ENCODE measurements at places on chromosomes 3 and 15.

DNA sequence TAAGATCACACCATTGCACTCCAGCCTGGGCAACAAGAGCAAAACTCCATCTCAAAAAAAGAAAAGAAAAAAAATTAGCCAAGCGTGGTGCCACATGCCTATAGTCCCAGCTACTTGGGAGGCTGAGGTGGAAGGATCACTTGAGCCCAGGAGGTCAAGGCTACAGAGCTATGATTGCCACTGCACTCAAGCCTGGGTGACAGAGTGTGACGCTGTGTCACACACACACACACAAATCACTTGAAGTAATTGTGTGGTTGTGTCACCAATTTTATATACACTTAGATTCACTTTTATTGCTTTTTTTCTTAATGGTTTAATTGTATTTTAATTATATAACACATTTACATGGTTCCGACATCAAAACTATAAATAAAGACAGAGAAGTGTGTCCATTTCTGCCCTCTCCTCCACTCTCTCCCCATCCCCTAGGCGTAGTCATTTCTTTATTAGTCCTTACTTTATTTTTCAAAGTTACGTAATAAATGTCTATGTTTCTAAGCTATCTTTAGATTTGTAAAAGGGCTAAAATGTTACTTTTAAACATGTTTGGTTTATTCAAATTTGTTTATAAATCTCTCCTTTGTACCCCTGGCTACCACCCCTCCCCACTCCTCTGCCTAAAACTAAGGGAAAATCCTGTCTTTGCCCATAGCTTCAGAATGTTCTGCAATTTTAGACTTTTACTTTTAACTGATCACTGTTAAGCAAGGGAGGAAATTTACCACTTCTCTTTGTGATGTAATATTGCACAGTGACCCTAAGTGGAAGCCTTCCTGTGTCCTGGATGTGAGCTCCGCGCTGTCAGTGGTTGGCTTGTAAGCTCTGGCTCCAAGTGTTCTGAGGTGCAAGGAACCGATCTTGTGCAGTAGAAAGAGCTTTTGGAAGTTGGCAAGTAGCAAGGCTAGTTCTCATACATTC, 10.8 kb upstream of the VILL start:
- no peak for DNase-seq

GRCh38 chr3:52367891-52368880, 52.1 kb downstream of the DNAH1 start:
- DNase-seq: peak; percentile 87

GRCh38 chr3:136604961-136605360, 147.2 kb downstream of the STAG1 start:
- DNase-seq: no peak

GRCh38 chr3:96619475-96619874, 194.9 kb upstream of the EPHA6 start:
- DNase-seq: no peak

GRCh38 chr3:163838769-163839168, 1239.5 kb downstream of the SI start:
- DNase-seq: peak; percentile 4

DNA sequence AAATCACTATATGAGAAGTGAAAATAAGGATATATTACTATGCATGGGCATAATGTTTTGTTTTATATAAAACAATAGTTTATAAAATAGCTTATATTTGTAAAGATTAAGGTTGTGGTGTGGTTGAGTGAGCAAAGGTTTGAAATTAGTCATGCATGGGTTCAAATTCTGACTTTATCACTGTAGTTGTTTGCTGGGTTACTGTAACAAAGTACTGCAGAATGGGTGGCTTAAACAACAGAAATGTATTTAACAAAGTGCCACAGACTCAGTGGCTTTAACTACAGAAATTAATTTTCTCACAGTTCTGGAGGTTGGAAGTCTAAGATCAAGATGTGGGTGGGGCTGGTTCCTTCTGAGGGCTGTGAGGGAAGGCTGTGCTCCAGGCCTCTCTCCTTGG, 184.8 kb upstream of the THRB start:
- DNase-seq: no peak

DNA sequence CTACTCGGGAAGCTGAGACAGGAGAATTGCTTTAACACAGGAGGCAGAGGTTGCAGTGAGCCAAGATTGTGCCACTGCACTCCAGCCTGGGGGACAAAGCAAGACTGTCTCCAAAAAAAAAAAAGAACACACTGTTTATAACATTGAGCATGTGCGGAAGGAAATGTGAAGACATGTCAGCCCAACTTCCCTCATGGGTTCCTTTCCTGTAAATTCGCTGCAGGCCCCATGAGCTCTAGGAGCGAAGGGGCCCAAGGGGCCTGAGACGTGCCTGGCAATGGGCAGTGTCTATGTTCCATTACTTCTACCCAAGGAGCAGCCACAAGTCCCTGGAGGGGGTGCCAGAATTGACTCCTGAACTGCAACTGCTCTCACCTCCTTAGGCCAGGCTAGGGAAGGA, 3.2 kb downstream of the PFKFB4 start:
- DNase-seq: no peak

DNA sequence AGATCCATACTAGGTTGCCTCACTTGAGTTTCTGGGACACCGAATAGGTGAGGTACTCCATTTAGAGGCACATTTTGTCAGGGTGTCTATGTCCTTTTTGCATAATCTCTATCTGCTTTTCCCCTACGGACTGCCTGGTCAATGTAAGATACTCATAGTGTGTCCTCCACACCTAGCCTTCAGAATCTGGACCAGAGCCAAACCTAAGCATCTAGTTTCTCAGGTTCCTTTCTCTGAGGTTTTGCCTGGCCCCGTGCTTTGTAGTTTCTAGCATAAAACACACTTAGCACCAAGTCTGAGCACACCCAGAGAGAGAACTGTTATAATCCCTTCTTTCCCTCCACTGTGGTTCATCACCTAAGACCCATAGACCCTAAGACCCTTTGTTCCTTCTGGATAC, 105.9 kb upstream of the MLF1 start:
- DNase-seq: no peak

- DNase-seq: peak; percentile 97
Measured at GRCh38 chr3:197002701-197003454, 26.7 kb downstream of the MELTF start.

GRCh38 chr15:96285305-96285704, 45.2 kb upstream of the NR2F2 start:
- no peak for DNase-seq

GRCh38 chr3:47057212-47057671, 77.8 kb downstream of the NBEAL2 start:
- no peak for DNase-seq

GRCh38 chr3:49725906-49726681, 2.3 kb upstream of the GMPPB start:
- DNase-seq: peak; percentile 27

GRCh38 chr15:29470311-29470710, 200.7 kb upstream of the NSMCE3 start:
- DNase-seq: peak; percentile 35

- no peak for DNase-seq
Measured at GRCh38 chr3:17423786-17424536, 318.5 kb downstream of the TBC1D5 start.

DNA sequence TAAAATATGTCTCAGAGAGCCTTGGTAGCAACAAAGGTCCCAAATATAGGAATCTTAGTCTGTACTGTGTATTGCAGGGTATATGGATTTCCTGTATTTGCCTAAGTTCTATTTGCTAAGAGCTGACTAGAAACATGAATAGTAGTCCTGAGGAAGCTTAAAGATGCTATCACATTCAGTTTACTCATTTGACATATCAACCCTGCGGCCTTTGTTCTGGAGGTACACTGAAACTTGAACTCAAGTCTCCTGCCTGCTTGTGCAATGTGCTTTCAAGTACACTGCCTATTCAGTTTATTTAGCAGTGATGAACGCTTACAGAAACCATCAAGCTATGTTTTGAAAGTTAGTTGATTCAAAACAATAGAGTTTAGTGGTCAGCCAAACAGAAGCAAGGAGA, 21.1 kb downstream of the IL1RAP start:
- DNase-seq: no peak

DNA sequence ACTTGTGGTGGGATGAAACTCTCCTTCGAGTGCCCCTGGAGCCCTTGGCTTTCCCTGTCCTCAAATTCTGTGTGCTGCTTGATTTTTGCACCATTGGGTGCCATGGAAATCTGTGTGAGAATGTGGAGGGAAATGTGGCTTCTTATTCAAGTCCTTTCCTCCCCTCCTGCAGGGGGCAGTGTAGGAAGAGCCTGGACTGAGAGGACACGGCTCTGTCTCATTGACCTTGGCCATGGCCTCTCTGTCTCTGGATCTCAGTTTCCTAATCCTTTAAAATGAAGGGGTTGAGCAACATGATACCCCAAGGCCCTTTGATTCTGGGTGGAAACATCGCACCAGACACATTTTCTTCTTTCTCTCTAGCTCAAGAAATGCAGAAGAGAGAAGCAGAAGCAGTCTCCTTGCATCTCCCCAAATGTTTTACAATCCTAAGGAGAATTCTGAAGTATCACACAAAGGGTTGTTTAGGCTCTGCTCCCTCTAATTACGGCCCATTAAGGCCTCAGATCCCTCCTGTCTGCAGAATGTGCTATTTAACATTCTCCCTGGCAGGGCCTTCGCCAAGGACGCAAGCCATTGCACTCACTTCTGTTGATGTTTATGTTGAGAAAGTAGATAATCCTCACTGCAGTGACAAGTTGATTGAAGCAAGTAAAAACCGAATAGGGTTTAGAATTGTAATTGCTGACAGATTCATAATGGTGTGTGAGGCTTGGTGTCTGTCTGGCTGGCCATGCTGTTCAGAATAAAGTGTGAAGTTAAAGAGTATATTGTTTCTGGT, 169.1 kb downstream of the TPRG1 start:
- DNase-seq: peak; percentile 5

GRCh38 chr3:115100806-115101205, 46.3 kb downstream of the ZBTB20 start:
- DNase-seq: no peak

DNA sequence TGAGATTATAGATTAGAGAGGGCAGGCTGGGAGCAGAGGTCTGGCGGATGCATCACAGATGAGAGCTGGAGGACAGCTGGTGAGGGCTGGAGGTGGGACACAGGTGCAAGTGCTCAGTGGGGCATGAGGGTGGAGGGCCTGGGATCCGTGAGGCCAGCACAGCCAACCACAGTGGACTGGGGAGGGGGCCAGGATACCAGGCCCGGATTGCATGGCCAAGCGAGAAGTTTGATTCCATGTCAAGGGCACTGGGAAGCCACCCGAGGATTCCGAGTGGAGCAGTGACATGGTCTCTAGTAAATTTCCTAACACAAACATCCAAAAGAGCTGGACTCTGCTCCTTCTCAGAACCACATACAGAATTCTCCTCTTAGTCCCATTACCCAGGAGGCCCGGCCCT, 44.0 kb upstream of the SLC41A3 start:
- no peak for DNase-seq

DNA sequence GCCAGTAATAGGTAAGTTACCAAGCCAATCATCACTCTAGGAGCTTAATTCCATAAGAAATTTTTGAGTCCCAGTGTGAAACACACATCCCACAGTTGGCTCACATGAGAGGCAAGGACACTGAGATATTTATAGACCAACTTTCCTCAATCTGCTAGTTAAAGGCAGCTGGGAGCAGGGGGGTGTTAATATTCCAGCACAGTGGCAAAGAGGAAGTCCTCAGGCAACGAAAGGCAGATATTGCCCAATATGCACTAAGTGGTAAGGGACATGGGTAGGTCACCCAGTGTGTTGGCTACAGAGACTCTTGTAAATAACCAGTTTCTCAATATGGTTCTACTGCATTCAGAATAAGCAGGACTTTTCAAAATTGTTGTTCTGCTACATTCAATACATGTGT, 61.0 kb downstream of the TOP2B start:
- no peak for DNase-seq

GRCh38 chr3:46852334-46852720, 10.9 kb downstream of the MYL3 start:
- no peak for DNase-seq

DNA sequence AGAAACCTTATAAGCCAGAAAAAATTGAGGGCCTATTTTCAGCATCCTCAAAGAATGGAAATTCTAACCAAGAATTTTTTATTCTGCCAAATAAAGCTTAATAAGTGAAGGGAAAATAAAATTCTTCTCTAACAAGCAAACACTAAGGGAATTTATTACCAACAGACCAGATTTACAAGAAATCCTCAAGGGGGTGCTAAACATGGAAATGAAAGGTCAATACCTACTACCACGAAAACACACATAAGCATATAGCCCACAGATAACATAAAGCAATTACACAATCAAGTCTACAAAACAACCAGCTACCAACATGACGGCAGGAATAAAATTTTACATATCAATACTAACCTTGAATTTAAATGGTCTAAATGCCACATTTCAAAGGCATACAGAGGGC, 883.5 kb downstream of the SI start:
- DNase-seq: no peak

DNA sequence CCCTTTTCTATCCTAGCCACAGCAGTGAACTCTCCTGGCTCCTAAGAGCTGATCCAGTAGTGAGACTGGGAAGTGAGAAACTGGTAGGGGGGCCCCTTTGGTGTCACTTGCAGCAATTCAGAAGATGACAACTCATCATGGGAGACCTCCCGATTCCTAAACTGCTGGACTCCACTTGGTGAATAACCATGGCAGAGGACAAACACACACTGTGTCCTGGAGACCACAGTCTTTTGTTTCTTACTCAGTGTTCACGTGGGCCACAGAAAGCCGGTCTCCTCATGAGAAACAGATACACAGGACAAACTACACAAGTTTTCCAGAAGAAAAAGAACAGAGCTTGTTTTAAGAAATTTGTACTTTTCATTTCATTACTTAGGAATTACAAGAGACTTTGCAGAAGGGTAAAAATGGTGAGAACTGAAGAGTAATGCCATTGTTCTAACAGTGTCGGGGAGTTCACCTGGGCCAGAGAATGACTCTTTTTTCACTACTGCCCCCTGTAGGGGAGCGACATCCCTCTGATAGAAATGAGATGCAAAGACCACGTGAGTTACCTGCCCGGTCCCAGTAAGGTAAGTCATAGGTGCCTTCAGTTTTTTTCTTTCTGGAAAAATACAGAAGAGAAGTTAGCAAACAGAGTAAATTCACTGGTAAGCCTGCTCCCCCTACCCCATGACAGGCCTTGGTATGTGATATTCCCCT, 38.1 kb downstream of the ST3GAL6 start:
- peak; percentile 31 for DNase-seq

DNA sequence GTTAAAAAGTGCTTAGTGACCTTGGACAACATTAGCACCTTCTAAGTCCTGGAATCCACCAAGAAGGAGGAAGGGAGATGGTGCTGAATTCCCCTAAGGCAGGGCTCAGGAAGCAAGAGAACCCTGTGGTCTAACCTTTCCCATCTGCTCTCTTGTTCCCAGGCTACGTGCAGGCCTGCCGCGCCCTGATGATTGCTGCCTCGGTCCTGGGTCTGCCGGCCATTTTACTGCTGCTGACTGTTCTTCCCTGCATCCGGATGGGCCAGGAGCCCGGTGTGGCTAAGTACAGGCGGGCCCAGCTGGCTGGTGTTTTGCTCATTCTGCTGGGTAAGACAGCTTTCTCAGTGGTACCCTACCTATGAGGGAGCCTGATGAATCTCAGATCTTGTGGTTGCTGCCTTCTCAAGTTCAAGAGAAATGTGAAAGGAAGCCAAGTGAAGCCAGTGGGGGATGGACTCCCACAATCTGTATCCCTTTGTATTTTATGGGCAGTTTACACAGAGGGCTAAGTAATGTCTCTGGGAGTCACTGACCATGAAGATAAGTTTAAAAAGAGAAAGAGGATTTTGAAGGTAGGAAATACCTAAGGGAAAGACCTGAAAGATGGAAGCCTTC, 4.4 kb downstream of the CLDN11 start:
- DNase-seq: no peak

All from H7 (cell line).